Erythroblast (primary cell): ENCODE measurements at places on chromosomes 16 and 17.

- no peak for DNase-seq
These were observed 39.0 kb downstream of the SLC6A4 start for GRCh38 chr17:30196504-30196903.

DNA sequence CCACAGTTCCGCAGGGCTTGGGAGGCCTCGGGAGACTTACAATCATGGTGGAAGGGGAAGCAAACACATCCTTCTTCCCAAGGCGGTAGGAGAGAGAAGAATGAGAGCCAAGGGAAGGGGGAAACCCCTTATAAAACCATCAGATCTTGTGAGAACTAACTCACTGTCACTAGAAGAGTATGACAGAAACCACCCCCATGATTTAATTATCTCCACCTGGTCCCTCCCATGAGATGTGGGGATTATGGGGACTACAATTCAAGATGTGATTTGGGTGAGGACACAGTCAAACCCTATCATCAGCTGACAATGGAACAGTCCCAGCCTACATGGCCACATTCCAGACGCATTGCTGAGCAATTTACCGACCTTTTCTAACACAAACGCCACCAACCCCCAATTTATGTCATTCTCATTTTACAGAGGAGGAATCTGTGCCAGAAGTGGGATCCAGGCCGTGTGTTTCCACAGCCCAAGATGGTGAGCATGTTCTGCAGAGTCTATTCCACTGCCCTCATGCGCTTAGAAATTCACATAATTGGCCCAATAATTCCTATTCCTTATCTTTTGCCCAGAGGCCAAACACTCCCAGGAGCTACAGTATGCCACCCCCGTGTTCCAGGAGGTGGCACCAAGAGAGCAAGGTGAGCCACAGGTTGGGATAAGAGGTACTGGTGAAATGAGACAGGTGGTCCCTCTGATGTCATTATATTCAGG, 17.3 kb downstream of the MILR1 start:
- no peak for DNase-seq

GRCh38 chr16:13429416-13429815, 490.5 kb upstream of the ERCC4 start:
- DNase-seq = no peak

DNA sequence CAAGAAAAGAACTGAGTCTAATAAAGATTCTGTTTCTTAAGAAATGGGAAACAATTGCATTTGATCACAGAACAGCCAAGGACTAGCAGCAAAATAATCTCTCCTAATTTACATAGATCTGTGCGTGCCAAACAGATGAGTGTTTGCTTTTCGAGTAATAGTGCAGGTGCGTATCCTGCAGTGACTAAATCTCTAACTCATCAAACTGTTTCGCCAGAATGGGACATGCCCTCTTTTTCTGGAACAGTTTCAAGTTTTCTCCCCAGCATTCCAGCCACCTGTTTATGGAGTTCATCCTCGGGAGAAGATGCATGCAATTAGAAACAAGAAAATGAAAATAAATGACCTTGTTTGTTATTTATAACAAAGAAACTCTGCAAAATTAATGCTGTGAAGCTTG, 5.7 kb upstream of the TOX3 start:
- no peak for DNase-seq

DNA sequence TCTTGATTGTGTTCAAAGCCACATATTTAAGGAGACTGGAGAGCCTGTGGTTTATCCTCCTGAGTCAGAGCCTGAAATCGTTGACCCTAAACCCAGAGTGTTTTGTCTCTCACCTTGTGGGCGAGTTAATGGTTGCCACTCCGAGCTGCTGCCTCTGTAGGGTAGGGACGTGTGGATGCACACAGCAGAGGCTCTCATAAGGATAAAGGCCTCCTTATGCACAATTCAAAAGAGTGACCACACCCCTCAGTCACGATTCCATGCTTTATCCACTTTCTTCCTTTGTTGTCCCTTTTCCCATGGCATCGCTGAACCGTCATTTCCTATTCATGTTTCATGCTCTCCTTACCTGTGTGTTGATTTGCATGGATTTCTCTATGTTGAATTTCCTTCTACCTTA, 805.0 kb upstream of the RBFOX1 start:
- DNase-seq = no peak

DNA sequence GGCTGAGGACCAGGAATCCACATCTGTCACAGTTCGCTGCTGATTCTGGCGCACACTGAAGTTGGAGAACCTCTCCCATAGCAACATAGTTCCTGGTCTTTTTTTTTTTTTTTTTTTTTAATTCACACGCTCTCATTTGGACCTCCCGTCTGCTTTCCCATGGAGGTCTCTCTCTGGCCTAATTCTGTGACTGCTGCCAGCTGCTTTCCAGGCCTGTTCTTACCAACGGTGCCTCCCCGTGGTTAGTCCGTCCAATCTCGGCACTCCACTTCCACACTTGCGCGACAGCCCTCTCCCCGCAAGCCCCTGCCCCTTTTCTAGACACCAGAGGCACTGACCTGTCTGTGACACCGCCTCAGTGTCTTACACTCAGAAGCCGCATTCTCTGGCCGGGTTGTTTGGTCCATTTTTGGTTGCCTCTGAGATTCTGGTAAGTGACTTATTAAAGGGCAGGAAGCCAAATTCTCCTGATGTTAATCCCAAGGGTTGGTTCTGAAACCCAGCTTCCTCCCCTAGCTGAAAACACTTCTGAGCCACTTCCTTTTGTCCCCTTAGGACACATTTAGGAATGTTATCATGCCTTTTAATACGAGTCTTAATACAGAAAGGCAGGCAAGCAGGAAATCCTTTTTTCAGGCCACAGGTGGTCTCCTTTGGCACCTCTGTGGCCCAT, 1.1 kb upstream of the AKTIP start:
- no peak for DNase-seq

- no peak for DNase-seq
These were observed 45.0 kb upstream of the ATP2A3 start for GRCh38 chr17:4009186-4009785.

- peak; percentile 89 for DNase-seq
These were observed at the start of gene CHD9 for GRCh38 chr16:53054670-53055485. Gene CHD9 (plus strand): TSS chr16:53054991. CDS start chr16:53156090, 101,099 bp downstream.

DNA sequence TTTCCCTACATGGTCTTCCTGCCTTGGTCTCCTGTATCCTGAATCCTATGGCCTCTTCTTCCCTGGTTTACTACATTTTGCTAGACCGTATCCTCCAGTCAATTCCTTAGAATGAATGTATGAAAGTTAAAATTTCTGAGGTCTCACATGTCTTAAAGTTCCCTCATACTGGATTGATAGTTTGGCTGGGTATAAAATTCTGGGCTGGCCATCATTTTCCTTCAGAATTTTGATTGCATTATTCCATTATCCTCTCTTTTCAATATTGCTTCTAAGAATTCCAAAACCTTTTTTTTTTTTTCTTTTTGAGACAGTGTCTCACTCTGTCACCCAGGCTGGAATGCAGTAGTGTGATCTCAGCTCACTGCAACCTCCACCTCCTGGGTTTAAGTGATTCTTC, 10.8 kb downstream of the NOD2 start:
- no peak for DNase-seq

DNA sequence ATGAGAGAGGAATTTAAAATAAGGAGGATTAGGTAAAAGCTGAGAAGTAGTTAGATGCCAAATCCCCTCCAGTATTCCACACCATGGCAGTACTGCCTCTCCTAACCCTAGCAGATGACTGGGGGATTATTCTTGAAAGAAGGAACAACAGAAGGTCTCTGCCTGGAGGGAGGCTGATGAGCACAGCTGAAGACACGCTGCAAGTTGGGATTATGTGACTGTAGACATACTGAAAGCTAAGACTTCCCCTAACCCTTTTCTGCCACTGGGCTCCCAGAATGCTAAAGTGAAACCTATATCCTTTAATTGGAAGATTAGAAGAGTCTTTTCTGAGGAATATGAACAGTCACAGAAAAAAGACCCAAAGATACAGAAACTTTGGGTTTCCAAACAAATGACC, 27.7 kb upstream of the SLC46A1 start:
- DNase-seq = no peak

- no peak for DNase-seq
These were observed 21.3 kb downstream of the DNAH17 start for GRCh38 chr17:78555746-78556401.

DNA sequence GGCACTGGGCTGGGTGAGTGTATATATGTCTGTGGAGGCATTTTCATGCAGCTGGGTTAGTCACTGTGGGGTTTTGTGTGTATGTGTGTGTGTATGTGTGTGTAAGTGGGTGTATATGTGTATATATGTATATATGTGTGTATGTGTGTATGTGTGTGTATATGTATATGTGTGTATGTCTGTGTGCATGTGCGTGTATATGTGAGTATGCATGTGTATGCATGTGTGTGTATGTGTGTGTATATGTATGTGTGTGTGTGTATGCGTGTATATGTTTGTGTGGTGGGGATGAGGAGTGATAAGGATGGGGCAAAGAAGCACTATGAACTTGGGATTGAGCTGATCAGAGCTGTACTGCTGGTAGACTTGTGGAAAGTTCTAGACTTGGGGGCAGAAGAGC, 29.0 kb upstream of the PLLP start:
- DNase-seq = no peak

- no peak for DNase-seq
These were observed 16.3 kb downstream of the SNX29 start for GRCh38 chr16:11992586-11993524.

- peak; percentile 54 for DNase-seq
These were observed 2.4 kb downstream of the ALKBH5 start for GRCh38 chr17:18185832-18186626.
